ENCODE measurements at places on chromosomes 5 and 9.
A peak's percentile ranks its signal among the peaks of the same experiment; 100 is the strongest.

- DNase-seq, result peak; percentile 57
Observed at GRCh38 chr5:65809817-65810531, 88.0 kb downstream of the NLN start.

DNA sequence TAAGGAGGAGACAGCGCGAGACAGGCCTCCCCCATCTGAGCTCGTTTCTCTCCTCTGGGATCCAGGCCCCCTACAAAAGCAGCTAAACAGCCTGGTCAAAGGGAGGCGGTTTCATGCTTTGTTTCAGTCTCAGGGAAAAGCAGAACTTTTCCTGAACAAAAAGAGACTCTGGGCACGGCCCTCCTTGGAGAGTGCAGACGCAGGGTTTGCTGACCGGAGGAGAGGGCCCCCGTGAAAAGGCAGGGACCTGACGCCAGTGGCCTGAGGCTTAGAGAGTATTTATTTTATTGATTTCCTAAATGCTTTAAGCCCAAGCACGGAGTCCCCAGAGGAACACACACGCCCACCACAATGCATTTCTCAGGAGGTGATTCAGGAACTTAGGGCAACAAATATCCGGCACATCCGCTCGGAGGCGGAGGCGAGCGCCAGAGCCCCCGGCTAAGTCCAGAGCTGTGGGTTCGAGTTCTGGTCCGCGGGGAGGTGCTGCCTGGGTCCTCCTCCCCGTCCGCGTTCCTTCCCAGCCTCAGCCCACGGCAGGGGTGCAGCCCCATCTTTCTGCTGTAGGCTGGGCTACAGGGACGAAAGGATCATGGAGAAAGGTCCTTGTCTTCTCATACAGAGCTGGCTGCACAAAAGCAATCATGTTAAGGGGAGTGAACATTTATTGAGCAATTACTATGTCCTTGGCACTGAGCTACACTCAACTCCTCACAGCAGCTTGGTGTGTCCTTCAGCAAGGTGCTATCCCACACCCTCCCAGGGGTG is 40.0 kb downstream of the PTGES start:
- peak; percentile 83 for DNase-seq

- DNase-seq, result no peak
Observed at GRCh38 chr5:95007921-95008597, 276.8 kb downstream of the MCTP1 start.

- DNase-seq, result no peak
Observed at GRCh38 chr9:129909851-129910250, 74.6 kb downstream of the USP20 start.

- DNase-seq, result peak; percentile 63
Observed at GRCh38 chr5:78405829-78406750, 45.7 kb downstream of the SCAMP1 start.

- DNase-seq, result peak; percentile 95
Observed at GRCh38 chr5:98248949-98249348, 524.5 kb upstream of the RGMB start.

DNA sequence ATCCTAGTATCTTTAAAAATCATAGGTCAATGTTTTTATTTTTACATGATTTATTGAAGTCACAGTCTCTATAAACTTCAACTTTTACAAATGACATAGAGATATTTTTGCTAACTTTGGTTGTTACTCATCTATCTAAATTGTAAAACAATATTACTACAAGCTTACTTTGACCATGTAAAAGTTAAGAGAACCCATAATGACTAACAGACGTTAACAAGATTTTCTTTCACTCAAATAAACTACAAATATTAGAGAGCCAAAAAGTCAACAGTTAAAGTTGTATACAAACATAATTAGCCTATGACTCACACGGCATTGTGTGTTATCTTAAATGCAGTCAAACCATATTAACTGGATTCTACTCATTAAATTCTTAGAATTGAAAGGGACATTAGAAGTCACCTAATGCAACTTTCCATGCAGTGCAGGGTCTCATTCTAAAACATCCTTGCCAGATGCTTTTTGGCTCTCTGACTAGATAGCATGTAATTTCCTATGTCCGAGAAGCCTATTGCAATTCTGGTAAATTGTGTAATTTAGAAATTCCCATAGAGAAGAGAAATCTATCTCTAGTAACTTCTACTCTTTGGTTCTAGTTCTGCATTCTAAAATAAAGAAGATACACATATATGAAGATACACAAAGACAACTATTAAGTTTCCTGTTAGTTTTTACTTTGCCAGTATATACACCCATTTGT is 42.2 kb upstream of the UGT3A2 start:
- no peak for DNase-seq

GRCh38 chr5:1524799-1525623 is 1.3 kb upstream of the LPCAT1 start:
- no peak for DNase-seq

- DNase-seq, result no peak
Observed at GRCh38 chr5:85868070-85868469, 749.7 kb upstream of the COX7C start.

- peak; percentile 26 for DNase-seq
Observed at GRCh38 chr9:107465467-107466451, 23.8 kb downstream of the KLF4 start.

GRCh38 chr5:115246361-115246991 is 16.2 kb downstream of the PGGT1B start:
- peak; percentile 47 for DNase-seq

GRCh38 chr5:110510146-110510545 is 216.3 kb downstream of the TMEM232 start:
- DNase-seq, result peak; percentile 37

- DNase-seq, result peak; percentile 63
Observed at GRCh38 chr9:83199240-83199639, 136.3 kb upstream of the RASEF start.

DNA sequence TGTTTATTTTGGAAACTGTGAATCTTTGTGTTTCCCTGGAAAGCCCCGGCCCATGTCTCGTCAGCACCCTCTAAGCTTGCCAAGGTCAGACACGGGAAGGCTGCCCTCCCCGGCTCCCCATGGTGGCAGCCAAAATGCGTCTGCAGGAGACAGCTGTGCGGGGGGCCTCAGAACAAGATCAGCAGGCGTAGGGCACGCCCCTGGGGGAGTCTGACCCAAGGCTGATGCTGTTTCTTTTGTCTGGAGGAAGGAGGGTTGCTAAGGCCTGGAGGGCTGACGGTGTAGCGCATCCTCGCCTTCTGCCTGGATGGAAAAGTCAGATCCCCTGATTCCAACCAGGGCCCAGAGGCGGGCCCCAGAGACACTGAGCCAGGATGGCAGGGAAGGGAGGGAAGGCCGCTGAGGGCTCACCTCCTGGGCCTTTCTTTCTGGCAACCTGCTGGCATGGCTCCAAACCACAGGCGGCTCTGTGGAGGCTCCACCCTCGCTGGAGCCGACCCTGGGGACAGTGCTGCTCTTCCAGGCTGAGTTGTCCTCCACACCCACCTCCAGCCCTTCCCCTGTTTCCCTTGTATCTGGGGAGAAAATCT is 57.2 kb downstream of the OLFM1 start:
- DNase-seq, result no peak

- DNase-seq, result peak; percentile 97
Observed at GRCh38 chr5:111735583-111736270, 21.3 kb downstream of the NREP start.

DNA sequence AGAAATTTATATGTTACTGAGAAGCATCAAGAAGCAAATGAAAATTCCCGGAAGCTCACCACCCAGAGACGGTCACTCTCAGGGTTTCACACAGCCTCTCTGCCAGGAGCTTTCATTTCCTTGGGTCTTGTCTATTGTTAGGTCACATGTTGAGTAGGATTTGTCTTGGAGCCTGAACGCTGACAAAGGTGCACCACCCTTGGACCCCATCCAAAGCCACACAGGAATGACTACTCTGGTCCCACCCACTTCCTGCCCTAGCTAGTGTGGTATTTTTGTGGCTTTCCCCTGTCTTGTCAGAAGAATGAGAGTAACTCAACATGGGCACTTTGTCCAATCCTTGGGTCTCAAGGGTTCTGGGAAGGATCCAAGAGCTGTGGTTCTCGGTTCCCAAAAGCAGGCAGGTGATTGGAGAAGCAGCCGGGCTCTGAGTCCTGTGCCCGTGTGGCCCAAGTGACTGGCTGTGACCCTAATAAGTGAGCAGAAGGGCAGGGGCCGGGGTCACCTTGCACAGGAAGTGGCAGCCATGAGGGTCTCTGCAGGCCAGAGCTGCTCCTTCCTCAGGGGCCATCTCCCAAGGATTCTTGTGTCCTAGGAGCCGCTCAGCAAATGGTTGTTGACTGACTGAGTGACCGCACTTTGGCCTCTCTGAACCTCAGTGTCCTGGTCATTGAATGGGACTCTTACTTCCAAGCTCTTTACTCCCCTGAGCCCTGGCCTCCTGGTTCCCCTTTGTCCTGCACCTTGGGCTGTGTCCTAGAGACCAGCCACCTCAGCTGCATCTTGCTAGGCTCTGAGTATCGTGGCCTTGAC is 6.9 kb downstream of the FGD3 start:
- peak; percentile 47 for DNase-seq

- DNase-seq, result no peak
Observed at GRCh38 chr9:130658893-130659698, 5.3 kb upstream of the PRDM12 start.

GRCh38 chr5:147461915-147462314 is 48.0 kb downstream of the DPYSL3 start:
- DNase-seq, result peak; percentile 50

DNA sequence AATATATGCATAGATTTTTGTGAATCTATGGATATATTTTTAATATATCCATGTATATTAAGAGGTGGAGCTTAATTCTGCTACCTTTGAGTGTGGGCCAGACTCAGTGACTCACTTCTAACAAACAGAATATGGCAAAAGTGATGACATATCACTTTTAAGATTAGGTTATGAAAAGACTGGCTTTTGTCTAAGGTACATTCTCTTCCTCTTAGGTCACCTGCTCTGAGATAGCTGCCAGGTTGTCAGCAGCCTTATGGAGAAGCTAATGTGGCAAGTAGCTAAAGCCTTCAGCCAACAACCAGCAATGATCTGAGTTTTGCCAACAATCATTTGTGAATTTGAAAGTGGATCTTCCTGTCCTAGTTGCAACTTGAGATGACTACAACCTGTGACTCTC is 83.8 kb downstream of the ANKRD31 start:
- no peak for DNase-seq

- DNase-seq, result no peak
Observed at GRCh38 chr5:104048231-104048630, 485.6 kb upstream of the NUDT12 start.

DNA sequence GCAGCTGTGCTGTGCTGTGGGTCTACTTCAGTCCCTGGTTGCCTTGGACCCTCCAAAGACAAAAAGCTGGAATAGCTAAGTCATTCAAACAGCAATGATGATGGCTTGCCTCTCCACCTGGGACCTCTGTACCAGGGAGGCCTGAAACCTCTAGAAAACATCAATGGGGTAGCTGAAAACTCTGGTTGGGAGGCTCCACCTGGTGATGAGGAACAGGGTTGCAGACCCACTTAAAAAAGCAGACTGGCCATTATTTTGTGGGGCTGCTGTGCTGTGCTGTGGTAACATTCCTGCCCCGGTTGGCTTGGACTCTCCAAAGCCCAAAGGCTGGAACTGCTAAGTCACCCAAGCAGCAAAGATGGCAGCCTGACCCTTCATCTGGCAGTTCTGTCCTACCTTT is 839.3 kb upstream of the ARRDC3 start:
- no peak for DNase-seq

DNA sequence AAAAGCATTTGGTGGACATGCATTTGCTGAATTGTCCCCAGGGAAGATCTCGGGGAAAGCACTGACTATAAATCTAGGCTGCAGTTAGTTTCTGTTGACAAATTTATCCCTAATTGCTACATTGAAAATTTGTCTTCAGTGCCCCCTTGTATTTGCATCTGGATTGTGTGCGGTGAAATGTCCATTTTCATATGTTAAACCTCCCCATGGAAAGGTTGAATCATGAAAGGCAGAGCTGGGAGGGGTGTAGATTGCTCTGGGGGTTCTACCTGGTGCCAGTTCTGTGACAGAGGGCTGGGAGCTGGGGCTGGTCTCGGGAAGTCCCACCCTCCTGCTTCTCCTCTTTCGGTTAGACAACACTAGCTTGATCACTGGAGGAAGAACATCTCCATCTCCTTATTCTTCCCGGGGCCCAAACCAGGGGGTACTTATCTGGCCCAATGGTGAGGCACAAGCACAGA is 101.9 kb downstream of the GADD45G start:
- DNase-seq, result no peak

DNA sequence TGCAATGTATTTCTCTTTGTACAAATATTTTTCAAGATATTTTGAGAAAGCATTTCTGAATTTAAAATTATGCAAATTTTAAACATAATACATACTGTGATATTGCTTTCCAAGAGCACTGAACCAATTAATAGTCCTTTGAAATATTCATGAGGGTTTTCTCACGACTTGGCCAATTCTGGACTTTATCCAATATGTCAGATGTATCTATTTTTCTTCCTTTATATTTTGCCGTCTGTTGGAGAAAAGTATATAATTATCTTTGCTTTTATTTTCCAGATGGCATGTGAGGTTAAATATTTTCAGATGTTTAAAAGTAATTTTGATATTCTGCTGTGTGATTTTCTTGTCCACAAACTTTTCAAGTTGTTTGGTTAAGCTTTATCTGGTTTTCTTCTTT is 378.9 kb downstream of the SLCO4C1 start:
- no peak for DNase-seq

GRCh38 chr5:145774442-145774841 is 60.7 kb downstream of the PRELID2 start:
- DNase-seq, result no peak

Measured in fibroblast of upper back skin (primary cell).